ENCODE measurements at places on chromosomes 12 and 14.

DNA sequence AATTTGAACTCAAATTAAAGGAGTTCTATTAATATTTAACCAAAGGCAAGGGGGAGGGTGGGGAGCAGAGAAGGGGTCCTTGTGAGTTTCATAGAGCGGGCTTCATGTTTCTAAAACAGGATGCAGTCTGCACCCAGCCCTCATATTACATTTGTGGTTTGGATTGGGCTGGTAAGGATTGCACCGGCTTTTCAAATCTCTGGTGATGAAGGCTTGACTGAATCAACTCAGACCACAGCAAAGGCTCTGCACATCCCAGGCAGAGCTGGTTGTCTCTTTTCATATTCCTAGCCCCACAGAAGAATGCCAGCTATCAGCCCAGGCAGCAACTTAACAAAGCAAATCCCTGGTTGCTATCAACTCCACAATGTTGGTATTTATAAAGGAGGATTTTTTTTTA is 1221.4 kb downstream of the VRK1 start:
- DNase-seq = no peak

DNA sequence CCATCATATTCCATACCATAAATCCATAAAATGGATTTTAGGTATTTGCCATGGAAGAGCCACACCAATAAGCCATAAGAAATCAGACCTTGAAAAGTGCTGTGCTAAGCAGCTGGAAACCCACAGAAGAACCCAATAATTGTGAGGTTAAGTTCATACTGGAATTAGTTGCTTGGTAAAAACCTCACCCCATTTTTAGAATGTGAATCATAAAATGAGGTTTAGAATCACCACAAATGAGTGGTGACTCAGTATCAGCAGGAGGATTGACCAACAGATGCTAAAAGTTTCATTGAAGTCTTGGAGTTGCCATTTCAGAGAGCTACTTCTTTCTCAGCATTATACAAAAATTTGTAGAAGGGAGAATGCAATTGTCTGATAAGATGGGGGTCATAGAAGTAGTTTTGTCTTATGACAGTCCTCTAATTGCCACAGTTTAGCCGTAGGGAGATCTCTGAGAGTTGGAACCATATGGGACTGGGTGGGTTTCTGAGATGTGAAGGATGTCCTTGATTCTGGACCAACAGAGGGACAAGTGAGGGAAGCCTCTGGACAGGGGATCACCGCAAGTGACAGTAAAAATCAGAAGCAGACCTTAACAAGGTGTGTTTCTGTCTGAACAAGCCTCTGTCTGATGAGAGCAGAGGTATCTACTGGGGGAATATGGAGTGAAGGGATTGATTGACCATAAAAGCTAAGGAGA is 1.4 kb upstream of the STON2 start:
- DNase-seq = no peak

- no peak for DNase-seq
These were observed 11.1 kb upstream of the KRT7 start for GRCh38 chr12:52221912-52222457.

DNA sequence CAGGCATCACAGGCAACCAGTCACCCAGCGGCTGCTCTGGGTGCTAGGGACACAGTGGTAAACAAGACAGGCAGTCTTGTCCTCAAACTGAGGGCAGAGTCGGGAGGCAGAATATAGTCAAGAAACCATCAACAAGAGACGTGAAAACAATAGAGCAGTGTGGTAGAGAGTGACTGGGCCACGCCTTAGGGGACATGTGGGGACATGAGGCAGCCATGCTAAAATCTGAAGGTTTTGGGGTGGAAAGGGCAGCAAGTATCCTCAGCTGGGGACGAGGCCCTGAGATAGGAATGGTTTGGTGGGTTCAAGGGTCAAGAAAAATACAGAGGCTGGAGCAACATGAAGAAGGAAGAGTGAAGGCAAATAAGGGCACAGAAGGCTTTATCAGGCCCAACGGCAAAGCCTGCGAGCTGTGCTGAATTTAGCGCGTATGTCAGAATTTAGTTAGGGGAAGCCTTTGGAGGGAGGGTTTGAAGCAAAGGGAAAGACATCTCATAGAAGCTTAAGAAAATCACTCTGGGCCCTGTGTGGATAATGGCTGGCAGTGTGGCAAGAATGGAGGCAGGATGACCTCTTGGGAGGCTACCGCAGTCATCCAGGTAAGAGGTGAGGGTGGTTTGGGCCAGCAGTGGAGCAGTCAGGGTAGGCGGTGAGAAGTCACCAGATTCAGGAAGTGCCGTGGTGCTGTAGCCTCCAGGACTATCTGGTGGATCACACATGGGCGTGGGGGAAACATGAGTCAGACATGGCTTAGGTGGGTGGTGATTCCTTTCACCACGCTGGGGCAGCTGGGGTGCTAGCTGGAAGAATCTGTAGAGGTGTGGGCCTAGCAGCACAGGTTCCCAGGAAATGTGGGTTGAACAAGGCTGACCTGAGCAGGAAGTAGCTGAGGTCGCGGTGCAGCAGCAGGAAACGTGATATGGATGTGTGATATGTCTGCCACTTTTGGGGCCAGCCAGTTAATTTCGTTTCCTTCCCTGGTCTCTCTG is 3.0 kb downstream of the EVL start:
- DNase-seq = no peak

- no peak for DNase-seq
These were observed 24.7 kb upstream of the ADIPOR2 start for GRCh38 chr12:1666215-1666614.

- no peak for DNase-seq
These were observed 19.5 kb upstream of the SPIC start for GRCh38 chr12:101455685-101456084.

DNA sequence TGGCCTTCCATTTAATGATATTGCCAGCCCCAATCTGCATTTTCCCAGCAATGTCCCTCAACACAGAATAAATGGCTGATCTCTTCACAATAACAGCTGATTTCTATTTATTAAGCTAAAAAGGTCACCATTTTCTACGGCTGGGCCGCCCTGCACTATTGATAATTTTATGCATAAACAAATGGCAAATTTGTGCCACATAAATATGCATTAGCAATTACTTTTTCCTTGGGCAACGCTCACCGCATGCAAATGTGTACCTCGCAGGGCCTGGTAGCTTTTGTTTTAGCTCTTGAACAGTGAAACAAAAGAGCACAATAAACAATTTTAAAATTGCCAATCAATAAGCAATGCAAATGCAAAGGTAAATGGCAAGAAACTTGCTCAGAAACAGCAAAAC is 331.9 kb upstream of the SOX5 start:
- no peak for DNase-seq

DNA sequence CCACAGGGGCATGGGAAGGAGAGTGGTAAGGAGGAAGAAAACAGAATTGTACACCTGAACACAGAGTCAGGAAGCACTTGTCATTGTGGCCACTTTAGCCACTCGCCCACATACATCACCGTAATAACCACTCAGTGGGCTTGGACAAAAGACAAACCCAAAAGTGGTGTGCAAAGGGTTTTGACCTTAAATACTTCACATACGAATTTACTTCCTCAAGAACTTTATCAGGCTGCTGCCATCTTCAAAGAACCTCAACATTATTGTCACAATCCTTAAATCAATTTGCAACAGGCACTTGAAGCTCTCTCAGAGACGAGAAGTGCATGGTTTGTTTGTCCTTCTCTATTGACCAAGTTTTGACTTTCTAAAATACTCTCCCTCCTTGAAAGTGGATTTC is 187.3 kb upstream of the EGLN3 start:
- no peak for DNase-seq

GRCh38 chr14:100824091-100824551 is 1.8 kb upstream of the MEG3 start:
- DNase-seq = no peak
